Endothelial cell (in vitro differentiated cells): ENCODE measurements at places on chromosomes 2 and 18. TPM values are rescaled to one million over a fixed set of nuclear protein-coding genes. Genes with fewer than 3 reads are reported as not detected.

- peak overlapping the region; percentile 19 for H3K27ac ChIP-seq
- peaks cover 48% of the 10 kb centered on the region for H3K27me3 ChIP-seq
- H3K4me1 ChIP-seq, result peaks cover 78% of the 10 kb centered on the region
- DNase-seq, result peak; percentile 2
- H3K4me3 ChIP-seq, result peak overlapping the region; percentile 79
Measured at GRCh38 chr2:71607151-71607889, 154.0 kb downstream of the DYSF start.

- no peaks in the 10 kb centered on the region for H3K36me3 ChIP-seq
- no peak overlapping the region for H3K27ac ChIP-seq
- H3K27me3 ChIP-seq, result no peaks in the 10 kb centered on the region
- H3K4me3 ChIP-seq, result no peak overlapping the region
Measured at GRCh38 chr2:185181901-185182300, 556.7 kb upstream of the FSIP2 start.

DNA sequence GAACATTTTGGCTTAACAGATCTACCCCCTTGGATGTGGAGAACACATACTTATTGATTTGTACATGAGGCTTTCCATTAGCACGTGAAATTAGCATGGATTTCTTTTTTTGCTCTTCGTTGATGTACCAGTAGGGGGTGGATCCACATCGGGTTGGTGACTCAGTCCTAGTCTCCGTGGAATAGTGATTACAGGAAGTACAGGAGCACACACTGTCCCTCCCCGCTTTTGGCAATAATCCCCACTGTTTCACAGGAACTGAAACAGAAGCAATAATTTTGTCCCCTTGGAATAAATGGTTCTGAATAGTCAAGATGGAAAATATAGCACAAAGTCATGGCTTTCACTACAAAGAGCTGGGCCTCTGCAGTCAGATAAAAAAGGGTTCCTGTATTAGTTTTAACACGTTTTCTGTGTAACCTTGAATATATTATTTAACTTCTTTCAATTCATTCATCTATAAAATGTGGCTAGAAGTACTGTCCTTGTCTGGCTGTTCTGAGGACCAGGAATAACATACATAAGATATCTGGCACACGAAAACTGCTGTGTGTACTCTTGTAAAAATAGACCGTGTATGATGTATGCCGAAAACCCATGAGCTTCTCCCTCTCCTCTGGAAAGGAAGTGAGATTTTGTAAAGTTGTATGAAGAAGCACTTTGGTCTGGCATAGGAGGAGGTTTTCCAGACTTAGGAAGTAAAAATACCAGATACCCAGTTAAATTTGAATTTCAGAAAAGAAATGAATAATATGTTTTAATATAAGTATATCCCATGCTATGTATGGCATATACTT lies 229.2 kb downstream of the GALR1 start:
- no peaks in the 10 kb centered on the region for H3K36me3 ChIP-seq
- DNase-seq, result no peak
- H3K4me3 ChIP-seq, result no peak overlapping the region

- no peak overlapping the region for H3K27ac ChIP-seq
- H3K4me3 ChIP-seq, result no peak overlapping the region
- no peaks in the 10 kb centered on the region for H3K27me3 ChIP-seq
- DNase-seq, result no peak
- no peaks in the 10 kb centered on the region for H3K4me1 ChIP-seq
Measured at GRCh38 chr18:62464266-62464665, 58.6 kb upstream of the ZCCHC2 start.

DNA sequence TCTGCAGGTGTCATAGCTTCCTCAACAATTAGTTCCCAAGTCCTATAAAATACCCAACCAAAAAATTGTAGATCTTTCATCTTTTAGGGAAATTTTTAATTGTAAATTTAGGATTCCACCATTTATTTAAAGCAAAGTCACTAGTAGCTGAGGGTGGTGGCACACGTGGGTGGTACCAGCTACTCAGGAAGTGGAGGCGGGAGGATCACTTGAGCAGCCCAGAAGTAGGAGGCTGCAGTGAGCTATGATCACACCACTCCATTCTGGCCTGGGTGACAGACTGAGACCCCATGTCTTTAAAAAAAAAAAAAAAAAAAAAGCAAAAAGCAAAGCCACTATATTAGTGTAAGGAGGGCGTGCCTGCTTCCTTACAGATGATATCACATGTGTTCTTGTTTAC lies 60.3 kb upstream of the GREB1L start:
- no peaks in the 10 kb centered on the region for H3K36me3 ChIP-seq
- H3K27ac ChIP-seq, result no peak overlapping the region
- H3K4me1 ChIP-seq, result no peaks in the 10 kb centered on the region

- no peak overlapping the region for H3K4me3 ChIP-seq
- H3K4me1 ChIP-seq, result peaks cover 12% of the 10 kb centered on the region
- no peaks in the 10 kb centered on the region for H3K27me3 ChIP-seq
- DNase-seq, result no peak
- H3K36me3 ChIP-seq, result no peaks in the 10 kb centered on the region
Measured at GRCh38 chr2:199984755-199985154, 29.4 kb downstream of the MAIP1 start.

DNA sequence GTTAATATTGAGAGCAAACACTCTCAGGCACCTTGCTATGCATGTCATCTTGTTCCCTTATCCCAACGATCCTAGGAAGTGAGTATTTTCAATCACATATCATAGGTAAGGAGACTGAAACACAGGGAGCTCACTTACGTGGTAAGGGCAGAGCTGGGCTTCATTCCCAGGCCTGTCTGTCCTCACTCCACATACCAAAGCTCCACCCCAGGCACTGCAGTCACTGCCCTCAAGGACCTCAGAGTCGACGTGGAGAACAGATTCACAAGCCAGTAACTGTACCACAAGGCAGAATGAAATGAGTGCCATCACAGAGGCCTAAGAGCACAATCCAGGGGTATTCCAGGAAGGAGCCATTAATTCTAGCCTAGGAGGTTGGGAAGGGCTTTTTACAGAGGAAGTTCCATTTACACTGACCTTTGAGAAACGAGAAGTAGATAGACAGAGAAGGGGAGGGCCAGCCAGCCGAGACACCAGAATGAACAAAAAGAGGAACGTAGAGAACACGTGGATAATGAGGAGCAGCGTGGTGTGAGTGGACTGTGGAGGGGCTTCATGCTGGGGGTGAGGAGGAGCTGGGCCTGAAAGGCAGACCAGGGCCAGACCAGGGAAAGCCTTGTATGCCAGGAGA lies 48.6 kb downstream of the KIAA2012 start:
- no peak overlapping the region for H3K4me3 ChIP-seq
- DNase-seq, result no peak
- H3K36me3 ChIP-seq, result peaks cover 5% of the 10 kb centered on the region
- H3K27me3 ChIP-seq, result peaks cover 3% of the 10 kb centered on the region
- no peak overlapping the region for H3K27ac ChIP-seq

- peaks cover 1% of the 10 kb centered on the region for H3K27me3 ChIP-seq
- peaks cover 8% of the 10 kb centered on the region for H3K4me1 ChIP-seq
- no peaks in the 10 kb centered on the region for H3K36me3 ChIP-seq
- no peak overlapping the region for H3K4me3 ChIP-seq
- DNase-seq, result no peak
Measured at GRCh38 chr2:201406077-201406662, 45.1 kb downstream of the TRAK2 start.

- peaks cover 13% of the 10 kb centered on the region for H3K4me1 ChIP-seq
- no peak overlapping the region for H3K27ac ChIP-seq
- H3K36me3 ChIP-seq, result no peaks in the 10 kb centered on the region
- H3K27me3 ChIP-seq, result peaks cover 3% of the 10 kb centered on the region
- no peak for DNase-seq
Measured at GRCh38 chr2:7243276-7243675, 326.1 kb downstream of the RNF144A start.

GRCh38 chr18:2909431-2910140 lies 62.8 kb downstream of the EMILIN2 start:
- H3K27me3 ChIP-seq, result peaks cover 34% of the 10 kb centered on the region
- H3K4me1 ChIP-seq, result peaks cover 4% of the 10 kb centered on the region
- peaks cover 25% of the 10 kb centered on the region for H3K36me3 ChIP-seq
- H3K4me3 ChIP-seq, result no peak overlapping the region

CD226 gene
- total RNA-seq, result 0.80 TPM

CDH2 gene
- 162 TPM for total RNA-seq

GRHL1 gene
- 1.7 TPM for total RNA-seq

KATNAL2 gene
- total RNA-seq, result 7.9 TPM

DUSP19 gene
- total RNA-seq, result 2.4 TPM

NEB gene
- 0.64 TPM for total RNA-seq

RAMP1 gene
- total RNA-seq, result 2.2 TPM

EFR3B gene
- 11.3 TPM for total RNA-seq
